IPS-NIHi11 (cell line): ENCODE measurements at places on chromosomes 4 and X.
A peak's percentile ranks its signal among the peaks of the same experiment; 100 is the strongest.

- DNase-seq = no peak
These were observed 25.4 kb downstream of the ARFIP1 start for GRCh38 chr4:152805071-152805650.

DNA sequence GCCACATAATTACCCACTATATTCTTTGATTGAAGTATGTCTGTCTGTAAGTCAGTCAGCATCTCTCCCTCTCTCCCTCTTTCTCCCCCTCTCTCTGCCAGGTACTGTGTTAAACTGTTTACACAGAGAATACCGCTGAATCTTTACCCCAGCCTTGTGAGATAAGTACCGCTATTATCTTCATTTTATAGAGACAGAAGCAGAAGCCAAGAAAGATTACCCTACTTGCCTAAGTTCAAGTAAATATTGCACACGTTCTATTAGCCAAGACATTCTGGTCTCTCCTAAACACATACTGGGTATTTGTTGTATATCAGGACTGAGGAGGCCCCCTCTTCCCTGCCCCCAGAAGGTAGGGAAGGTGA lies 695 bp upstream of the GPR101 start:
- no peak for DNase-seq

GRCh38 chr4:139972305-139972704 lies 181.7 kb downstream of the MAML3 start:
- no peak for DNase-seq

DNA sequence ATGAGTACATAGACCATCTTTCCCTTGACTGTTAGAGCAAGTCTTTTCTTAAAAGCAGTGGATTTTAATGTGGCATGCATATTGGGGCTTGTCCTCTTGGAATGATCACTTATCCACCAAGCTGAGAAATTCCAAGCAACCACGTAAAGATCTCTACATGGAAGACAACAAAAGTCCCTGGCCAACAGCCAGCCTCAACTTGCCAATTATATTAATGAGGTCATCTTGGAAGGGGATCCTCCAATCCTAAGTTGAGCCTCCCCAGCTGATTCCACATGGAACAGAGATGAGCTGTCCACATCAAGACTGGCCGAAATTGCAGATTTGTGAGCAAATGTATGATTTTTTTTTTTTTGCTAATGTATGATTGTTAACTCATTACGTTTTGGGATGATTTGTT lies 20.6 kb upstream of the FTHL17 start:
- DNase-seq = no peak

- no peak for DNase-seq
These were observed 25.6 kb downstream of the ELF4 start for GRCh38 chrX:130084631-130085237.

DNA sequence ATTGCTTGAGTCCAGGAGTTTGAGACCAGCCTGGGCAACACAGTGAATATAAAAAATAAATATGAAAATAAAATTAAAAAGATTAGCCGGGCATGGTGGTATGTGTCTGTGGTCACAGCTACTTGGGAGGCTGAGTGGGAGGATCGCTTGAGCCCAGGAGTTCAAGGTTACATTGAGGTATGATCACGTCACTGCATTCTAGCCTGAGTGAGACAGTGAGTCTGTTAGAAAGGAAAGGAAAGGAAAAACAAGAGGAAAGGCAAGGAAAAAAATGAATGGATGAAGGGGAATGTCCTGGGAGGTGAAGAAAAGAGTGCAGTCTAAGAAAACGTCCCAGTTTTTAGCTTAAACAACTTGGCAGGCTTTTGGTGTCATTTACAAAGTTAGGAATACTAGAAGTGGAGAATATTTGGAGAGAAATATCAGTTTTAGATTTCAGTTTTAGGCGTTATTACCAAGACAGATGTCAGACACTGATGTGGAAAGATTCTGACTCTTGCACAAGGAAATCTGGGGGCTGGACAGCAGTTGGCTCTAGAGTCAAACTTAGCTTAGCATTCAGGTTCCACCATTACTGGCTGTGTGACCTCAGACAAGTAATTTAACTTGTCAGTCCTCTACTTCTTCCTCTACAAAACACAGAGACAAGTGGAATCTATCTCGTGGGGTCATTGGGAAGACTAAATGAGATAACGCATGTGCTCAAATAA lies 139.0 kb downstream of the TSPAN5 start:
- DNase-seq = no peak

DNA sequence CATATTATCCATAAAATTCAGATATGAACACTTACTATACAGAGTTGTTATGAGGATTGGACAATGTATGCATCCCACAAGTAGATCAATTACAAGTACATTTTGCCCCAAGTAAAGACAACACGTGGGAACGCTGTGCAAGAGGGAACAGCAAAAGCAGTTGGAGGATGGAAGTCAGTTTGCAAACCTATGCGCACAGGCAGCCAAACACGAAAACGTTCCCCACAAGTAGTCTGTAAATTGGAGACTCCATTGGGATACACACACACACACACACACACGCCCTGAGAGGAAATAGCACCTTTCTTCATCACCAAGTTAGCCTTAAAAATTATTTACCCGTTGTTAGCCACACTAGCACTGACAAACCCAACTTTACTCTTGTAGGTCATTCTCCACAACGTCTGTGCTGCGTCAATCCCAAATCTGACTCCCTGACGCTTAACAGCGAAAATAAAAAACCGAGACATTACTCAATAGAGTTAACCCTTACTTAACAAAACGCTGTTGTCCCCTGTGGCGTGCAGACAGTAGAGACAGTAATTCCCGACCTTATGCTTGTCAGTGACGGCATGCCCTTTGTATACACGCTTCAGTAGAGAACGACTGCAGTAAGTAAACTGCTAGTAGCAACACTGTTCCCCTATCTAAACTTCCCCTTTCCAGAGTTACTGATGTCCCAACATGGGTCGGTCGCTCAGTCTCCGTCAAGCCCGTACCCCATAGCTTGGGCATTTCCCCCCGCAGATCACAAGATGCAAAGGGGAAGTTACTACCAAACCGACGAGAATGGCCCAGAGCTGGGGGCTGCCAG lies 730 bp downstream of the MANBA start:
- DNase-seq = no peak

- no peak for DNase-seq
These were observed 2.7 kb upstream of the MAML3 start for GRCh38 chr4:140156529-140157171.

DNA sequence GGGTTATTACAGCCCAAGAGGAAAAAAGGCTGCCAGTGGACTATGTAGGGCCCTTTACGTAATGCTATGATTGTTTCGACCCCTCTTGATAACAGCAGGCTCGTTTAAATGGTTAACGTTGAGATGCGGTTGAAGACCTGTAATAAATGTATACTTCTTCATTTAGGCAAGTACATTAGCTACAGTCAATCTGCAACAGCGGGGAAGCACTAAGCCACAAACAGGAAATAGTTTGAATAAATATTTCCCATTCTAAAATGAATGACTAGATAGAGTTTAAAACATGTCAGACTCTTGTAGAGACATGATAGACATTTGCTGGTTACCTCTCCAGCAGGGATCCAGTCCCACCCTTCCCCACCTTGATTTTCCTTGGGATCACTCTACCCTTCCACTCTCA lies 38.1 kb upstream of the STIM2 start:
- no peak for DNase-seq

DNA sequence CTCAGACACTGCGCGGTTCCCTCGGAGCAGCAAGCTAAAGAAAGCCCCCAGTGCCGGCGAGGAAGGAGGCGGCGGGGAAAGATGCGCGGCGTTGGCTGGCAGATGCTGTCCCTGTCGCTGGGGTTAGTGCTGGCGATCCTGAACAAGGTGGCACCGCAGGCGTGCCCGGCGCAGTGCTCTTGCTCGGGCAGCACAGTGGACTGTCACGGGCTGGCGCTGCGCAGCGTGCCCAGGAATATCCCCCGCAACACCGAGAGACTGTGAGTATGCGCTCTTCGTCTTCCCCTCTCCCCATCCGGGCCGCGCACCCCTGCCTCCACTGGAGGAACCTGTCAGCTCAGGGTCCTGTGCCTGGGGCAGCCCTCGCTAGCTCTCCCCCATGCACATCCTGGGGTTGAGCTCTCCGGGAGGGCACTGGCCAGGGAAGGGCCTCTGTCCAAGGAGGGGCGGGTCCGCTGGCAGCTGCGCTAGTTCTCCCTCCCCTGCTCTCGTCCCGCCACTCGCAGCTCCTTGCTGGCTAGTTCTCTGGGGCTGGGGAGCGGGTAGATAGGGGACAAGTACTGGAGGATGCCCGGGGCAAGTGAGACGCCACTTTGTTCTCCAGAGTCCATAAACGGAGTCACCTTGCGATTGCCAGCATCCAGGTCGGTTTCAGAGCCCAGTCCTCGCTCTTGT lies 2.2 kb downstream of the SLIT2 start:
- no peak for DNase-seq

DNA sequence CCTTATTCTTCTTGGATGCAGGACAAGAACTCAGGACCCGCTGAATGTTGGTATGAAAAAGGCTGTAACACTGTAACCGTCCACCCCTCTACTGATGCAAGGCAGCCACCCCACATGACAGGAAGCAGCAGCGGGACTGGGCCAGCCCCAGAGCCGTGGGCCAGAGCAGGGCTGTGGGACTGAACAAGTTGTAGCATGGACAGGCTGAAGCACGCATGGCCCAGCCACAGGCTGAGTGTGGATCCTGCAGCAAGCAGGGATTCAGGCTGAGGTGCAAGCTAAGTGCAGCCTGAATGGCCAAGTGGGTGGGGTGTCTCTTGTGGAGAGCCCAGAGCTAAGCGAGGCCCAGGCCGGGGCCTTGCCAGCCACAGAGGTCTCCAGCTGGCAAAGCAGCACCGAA lies 632.2 kb downstream of the SPOCK3 start:
- no peak for DNase-seq

GRCh38 chr4:177116161-177116560 lies 193.5 kb upstream of the NEIL3 start:
- DNase-seq = no peak

- no peak for DNase-seq
These were observed 71.2 kb downstream of the TSPAN7 start for GRCh38 chrX:38632516-38632915.

GRCh38 chrX:63656871-63657580 lies 128.0 kb downstream of the ARHGEF9 start:
- no peak for DNase-seq

DNA sequence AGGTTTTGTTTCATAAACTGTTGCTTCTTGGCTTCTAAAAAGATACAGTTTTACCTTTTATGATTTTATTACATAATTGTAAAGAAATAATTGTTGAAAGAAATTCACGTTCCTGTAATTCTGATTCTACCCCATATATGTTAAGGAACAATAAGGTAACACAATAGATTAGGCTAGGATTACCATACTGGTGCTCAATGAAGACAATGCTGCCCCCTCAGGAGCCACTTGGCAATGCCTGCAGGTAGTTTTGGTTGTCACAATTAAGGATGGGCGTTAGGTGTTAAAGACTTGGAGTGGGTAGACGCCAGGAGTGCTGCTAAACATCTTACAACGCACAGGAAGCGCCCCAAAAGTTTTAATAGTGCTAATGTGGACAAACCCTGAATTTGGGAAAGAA lies 133.2 kb downstream of the NLGN4X start:
- peak; percentile 13 for DNase-seq

DNA sequence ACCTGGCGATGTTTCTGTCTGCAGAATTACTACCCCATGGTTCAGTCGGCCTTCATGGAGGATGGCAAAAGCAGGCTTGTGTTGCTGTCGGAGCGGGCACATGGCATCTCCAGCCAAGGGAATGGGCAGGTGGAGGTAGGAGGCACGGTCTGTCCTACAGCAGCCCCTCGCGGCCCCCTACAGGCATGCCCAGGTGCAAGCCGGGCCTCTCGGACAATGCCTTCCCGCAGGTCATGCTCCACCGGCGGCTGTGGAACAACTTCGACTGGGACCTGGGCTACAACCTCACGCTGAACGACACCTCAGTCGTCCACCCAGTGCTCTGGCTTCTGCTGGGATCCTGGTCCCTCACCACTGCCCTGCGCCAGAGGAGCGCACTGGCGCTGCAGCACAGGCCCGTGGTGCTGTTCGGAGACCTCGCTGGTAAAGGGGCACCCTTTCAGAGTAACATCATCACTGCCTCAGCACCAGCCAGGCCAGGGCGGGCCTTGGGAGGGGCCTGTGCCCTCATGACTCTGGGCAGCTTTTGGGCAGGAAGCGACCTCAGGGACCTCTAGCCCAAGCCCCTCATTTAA lies 29.5 kb upstream of the MRFAP1 start:
- DNase-seq = no peak

DNA sequence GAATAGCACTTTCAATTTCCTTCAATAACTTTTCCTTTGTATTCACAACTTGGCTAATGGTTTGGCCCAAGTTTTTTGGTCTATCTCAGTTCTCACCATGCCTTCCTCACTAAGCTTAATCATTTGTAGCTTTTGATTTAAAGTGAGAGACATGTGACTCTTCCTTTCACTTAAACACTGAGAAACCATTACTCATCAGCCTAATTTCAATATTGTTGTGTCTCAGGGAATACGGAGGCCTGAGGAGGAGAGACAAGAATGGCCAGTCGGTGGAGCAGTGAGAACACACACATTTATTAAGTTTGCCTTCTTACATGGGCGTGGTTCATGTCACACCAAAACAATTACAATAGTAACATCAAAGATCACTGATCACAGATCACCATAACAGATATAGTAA lies 56.7 kb downstream of the TSPAN5 start:
- no peak for DNase-seq

DNA sequence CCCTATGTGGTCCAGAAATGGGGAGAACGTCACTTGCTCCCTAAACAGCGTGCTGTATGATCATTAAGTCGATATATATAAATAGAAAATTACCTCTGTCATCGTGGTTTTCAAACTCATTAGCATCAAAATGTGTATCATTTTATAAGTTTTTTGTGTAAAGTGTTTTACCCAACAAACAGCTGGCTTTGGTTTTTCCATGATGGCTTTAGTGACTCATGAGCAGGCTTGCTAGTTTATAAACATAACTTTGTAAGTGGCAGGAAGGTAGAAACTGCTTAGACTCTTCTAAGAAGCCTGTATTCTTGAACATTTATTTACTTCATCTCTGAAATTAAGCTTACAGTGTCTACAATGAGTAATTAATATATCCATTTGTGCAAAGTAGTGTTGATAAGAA lies 108.4 kb upstream of the DIPK2B start:
- DNase-seq = no peak

DNA sequence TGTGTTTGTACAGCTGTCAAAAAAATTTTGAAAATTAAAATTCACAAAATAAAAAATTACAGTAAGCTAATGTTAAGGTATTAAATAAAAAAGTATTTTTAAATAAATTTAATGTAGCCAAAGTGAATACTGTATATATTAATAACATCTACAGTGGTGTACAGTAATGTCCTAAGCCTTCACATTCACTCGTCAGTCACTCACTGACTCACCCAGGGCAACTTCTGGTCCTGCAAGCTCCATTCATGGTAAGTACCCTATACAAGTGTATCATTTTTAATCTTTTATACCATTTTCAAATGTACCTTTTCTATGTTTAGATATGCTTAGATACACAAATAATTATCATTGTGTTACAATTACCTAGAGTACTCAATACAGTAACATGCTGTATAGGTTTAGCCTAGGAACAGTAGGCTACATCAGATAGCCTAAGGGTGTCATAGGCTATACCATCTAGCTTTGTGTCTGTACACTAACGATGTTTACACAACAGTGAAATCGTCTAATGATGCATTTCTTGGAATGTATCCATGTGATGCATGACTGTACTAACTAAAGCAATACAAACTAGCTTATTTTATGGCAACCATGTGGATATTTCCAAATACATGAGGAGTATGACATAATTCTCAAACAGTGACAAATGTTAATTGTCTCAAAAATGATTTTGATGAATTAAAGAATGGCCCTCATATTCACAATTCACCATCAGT lies 13.7 kb downstream of the DDX60 start:
- DNase-seq = no peak

- no peak for DNase-seq
These were observed 20.0 kb downstream of the AMOT start for GRCh38 chrX:112820364-112821268.

- DNase-seq = no peak
These were observed 71.9 kb downstream of the KCNIP4 start for GRCh38 chr4:21876711-21877110.
